Lung microvascular endothelial cell (primary cell): ENCODE measurements at places on chromosomes 5 and 9. TPM values are rescaled to one million over a fixed set of nuclear protein-coding genes. Genes with fewer than 3 reads are reported as not detected.

GRCh38 chr5:124044613-124045012 is 532.6 kb downstream of the CSNK1G3 start:
- DNase-seq: no peak

GRCh38 chr5:1040571-1040970 is 32.0 kb downstream of the NKD2 start:
- DNase-seq: no peak

GRCh38 chr9:124557895-124558294 is 50.7 kb upstream of the NR5A1 start:
- no peak for DNase-seq

The CCDC192 gene
- not detected in 2 replicates for total RNA-seq
